ENCODE measurements at places on chromosomes 6 and 20.

DNA sequence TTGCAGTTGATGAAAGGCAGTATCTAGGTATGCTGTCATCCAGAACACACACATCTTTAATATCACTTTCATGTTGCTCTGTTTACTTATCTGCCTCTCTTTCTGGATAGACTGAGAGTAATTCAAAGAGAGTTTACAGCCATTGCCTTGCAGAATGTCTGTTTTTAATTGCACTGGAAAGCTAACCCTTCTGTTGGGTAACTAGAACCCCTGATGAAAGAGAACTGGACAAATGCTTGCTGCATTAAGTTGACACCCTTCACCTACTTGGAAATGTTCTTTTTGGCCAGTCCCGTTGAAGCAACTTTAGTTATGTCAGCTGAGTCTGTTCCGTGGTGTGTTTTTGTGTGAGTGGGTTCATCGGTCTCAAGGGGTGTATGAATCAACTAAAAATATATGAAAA lies 383.8 kb upstream of the CITED2 start:
- no peak for DNase-seq

- DNase-seq, result no peak
Measured at GRCh38 chr6:134424165-134424797, 106.4 kb upstream of the SGK1 start.

DNA sequence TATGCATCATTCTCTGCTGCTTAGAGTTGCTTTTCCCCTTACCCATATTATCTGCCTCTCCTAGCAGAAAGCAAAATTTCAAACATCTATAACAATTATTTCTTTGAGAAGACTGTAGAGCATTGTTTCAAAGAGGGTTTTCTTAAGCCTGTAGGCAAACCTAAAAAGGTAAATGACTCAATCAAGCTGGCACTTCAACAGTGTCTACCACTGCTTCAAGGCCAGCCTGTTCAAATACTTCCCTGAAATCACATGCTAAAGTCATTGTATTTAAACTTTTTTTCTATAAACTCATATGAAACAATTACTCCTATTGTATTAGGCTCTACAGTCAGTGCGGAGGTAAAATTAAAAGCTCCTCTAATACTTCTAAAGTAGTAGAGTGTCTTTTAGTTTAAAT lies 87.1 kb downstream of the OGFRL1 start:
- DNase-seq, result no peak

DNA sequence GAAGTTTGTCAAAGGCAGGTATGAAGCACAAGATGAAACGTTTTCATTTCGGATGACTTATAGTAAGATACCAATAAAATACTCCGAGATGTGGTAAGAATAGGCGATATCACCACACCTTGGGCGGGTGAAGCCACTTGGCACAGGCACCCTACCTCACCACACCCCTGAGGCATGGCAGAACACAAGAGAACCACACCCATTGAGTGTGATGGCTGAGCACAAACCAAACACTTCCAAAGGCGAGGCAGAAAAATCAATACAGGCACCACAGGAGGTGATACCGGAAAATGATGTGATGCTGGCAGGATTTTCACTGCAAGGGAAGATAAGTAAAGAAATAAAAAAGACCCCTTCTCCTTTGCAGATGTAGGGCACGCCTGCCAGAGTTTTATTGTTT lies 332.9 kb upstream of the PRDM1 start:
- no peak for DNase-seq

GRCh38 chr20:50392138-50392866 lies 117.9 kb upstream of the PTPN1 start:
- DNase-seq, result no peak

GRCh38 chr6:43127877-43128276 lies 43.2 kb upstream of the SRF start:
- no peak for DNase-seq

DNA sequence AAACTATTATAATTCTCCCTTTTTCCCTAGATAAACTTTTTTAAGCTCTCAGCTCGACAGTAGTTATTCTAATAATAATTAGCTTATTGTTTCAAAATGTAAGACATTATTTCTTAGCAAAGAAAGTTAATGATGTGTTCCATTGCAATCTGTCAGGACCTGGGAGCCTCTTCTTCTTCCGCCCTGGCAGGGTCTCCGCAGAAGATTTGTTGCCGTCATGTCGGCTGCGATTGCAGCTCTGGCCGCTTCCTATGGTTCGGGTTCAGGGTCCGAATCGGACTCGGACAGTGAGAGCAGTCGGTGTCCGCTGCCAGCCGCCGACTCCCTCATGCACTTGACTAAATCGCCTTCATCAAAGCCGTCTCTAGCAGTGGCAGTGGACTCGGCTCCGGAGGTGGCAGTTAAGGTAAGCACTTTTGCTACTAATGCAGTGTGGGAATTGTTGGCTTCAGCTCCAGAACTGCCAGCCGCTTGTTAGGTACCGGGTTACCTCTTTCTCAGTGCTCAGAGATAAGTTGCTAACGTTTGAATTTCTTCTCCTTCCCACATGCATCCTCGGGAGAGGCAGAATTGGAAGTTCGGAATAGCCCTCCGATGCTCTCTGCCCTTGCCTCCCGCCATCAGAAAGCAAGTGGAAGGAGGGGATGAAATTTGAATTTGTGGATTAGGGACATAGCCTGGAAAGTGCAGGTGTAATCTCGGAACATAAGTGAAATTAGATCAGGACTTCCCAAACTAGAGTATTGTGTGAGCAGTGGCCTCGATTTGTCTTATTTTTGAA lies at the start of gene CDC40:
Gene CDC40 (plus strand): TSS at position 200 of the 781 bp plus-strand sequence. CDS start 18 bp downstream, at position 218.
- DNase-seq, result peak; percentile 70

GRCh38 chr20:60064554-60065196 lies 106.5 kb downstream of the CDH26 start:
- DNase-seq, result no peak

DNA sequence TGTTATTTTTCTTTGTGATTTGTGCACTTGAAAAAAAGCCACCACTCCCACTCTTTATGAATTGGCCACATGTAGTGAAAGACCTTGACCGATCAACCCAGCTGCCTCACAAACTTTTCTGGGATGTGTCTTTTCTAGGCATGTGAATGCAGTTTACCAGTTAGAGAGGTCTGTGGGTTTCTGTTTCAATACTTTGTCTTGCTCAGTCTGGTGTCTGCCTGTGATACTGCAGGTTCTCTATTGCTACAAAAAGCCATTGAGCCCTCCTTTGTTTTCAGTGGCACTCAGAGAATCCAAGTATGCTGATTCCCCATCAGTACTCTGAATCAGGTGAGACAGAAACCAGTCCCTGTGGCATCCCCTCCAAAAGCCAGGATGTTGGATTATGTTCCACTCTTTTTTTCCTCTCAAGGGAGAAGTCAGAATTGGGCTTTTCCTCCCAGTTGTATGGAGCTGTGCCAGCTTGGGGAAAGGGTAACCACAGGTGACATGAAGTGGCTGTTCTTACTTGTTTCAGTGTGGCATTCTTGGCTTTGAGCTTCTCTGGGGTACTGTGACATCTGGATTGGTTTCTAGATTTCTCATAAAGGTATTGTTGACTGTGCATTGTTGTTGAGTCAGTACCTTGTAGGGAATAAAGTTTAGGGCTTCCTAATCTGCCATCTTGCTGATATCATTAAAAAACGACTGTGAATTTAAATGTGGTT lies 26.3 kb upstream of the ZFP64 start:
- DNase-seq, result no peak

DNA sequence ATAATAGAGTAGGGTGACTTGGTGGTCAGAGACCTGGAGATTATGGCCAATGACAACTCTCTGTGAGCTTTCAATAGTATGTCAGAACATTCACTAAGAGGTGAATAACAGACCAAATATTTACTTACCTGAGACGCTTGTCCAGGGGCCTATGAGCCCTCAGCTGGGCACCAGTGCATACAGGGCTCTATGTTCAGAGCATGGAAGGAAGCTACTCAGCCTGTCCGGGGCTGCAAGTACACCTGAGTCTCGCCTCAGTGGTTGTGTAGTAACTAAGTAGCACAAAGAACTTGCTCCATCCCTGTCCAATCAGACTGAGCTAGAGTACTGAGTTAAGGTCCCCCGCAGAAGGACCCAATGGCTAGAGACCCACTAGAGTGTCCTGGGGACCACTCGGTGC lies 11.6 kb upstream of the SCGN start:
- DNase-seq, result no peak

DNA sequence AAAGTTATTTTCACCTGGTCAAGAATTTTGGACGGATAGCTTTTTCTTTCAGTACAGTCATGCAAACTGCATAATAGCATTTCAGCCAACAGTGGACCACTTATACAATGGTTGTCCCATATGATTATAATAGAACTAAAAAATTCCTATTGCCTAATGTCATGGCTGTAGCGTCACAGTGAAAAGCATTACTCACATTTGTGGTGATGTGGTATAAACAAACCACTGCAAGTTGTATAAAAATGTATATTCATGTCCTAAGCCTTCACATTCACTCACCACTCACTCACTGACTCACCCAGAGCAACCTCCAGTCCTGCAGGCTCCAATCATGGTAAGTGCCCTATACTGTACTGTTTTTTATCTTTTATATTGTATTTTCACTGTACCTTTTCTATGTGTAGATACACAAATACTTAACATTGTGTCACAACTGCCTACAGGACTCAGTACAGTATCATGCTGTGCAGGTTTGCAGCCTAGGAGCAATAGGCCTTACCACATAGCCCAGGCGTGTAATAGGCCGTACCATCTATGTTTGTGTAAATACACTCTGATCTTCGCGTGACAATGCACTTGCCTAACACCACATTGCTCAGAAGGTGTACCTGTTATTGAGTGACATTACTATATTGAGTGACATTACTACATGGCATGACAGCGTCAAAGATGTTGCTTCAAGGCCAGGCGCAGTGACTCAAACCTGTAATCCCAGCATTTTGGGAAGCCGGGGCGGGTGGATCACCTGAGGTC lies 17.9 kb downstream of the ABHD12 start:
- no peak for DNase-seq

GRCh38 chr6:56552187-56553130 lies 90.2 kb downstream of the DST start:
- DNase-seq, result no peak

- no peak for DNase-seq
Measured at GRCh38 chr6:162364488-162364887, 363.1 kb downstream of the PRKN start.

DNA sequence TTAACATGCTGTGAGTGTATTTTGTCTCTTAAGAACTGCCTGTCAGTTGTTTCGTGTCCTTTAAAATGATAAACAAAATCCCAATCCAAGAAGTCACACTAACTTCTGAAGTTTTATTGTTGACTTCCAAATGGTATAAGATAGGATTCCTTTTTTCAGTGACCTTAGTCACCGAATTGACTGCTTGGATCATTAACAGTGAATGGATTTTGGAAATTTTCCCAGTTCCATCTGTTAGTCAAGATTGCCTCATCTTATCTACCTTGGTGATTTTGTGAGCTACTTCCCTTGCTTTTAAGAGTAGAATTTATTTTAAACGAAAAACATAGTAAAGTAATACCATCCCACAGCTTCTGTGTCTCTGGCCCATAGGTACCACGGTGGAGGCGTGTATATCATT lies 14.9 kb downstream of the RIOK1 start:
- DNase-seq, result no peak

- DNase-seq, result no peak
Measured at GRCh38 chr6:4637691-4638433, 138.3 kb upstream of the CDYL start.

- no peak for DNase-seq
Measured at GRCh38 chr6:70124443-70124842, 178.4 kb downstream of the COL9A1 start.

GRCh38 chr20:61419010-61419409 lies 166.9 kb downstream of the CDH4 start:
- no peak for DNase-seq

- DNase-seq, result no peak
Measured at GRCh38 chr6:95670011-95670463, 92.7 kb downstream of the MANEA start.

DNA sequence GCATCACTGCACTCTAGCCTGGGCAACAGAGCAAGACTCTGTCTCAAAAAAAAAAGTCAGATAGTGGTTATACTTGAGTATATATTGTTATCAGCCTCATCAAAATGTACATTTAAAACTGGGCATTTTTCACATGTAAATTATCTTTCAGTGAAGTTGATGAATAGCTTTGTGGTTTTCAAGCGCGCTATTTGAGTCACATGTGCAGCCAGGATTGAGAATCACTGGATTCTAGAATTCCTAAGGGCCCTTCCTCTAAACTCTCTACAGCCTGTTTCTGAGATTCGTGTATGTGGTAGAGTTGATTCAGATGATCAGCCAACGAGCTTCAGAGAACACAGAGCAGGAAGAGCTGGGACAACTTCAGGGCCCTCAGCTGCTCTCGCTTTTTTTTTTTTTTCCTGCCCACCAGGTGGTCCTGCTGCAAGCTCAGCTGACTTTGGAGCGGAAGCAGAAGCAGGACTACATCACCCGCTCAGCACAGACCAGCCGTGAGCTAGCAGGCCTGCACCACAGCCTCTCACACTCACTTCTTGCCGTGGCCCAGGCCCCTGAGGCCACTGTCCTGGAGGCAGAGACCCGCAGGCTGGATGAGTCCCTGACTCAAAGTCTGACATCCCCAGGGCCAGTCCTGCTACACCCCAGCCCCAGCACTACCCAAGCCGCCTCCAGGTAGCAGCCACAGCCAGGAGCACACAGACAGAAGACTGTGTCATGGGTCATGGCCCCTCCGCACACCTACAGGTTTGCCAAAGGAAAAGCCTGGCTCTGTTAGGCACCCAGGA lies 18.3 kb downstream of the C20orf173 start:
- no peak for DNase-seq

- DNase-seq, result peak; percentile 91
Measured at GRCh38 chr20:51766994-51767866, 960 bp downstream of the ATP9A start.

GRCh38 chr20:21503345-21503744 lies 10.5 kb downstream of the NKX2-2 start:
- DNase-seq, result no peak

DNA sequence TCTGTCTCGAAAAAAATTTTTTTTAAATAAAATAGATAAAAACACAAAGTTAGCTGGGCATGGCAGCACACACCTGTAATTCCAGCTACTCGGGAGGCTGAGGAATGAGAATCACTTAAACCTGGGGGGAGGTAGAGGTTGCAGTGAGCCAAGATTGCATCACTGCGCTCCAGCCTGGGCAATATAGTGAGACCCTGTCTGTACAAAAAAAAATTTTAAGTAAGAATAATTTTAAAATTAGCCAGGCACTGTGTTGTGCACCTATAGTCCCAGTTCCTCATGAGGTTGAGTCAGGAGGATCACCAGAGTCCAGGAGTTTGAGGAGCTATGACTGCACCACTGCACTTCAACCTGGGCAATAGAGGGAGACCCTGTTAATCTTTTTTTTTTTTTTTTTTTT lies 149.2 kb upstream of the SHLD1 start:
- DNase-seq, result no peak

GRCh38 chr6:150510576-150510975 lies 89.1 kb upstream of the PLEKHG1 start:
- no peak for DNase-seq

Measured in HAP-1 (cell line).